ENCODE measurements at places on chromosomes 13 and 19. TPM values are rescaled to one million over a fixed set of nuclear protein-coding genes. Genes with fewer than 3 reads are reported as not detected.
A peak's percentile ranks its signal among the peaks of the same experiment; 100 is the strongest.

GRCh38 chr19:39599116-39599515 is 3.2 kb upstream of the LGALS13 start:
- H3K4me3 ChIP-seq, result no peak overlapping the region
- no peaks in the 10 kb centered on the region for H3K27me3 ChIP-seq
- no peak overlapping the region for H3K27ac ChIP-seq
- no peaks in the 10 kb centered on the region for H3K36me3 ChIP-seq

GRCh38 chr19:2266183-2266993 is 10.2 kb upstream of the JSRP1 start:
- no peak overlapping the region for H3K27ac ChIP-seq
- no peaks in the 10 kb centered on the region for H3K27me3 ChIP-seq
- DNase-seq, result no peak
- H3K36me3 ChIP-seq, result peaks cover 3% of the 10 kb centered on the region

The NUCB1 gene
- total RNA-seq, result 165 TPM

The SPACA4 gene
- total RNA-seq, result not detected

DNA sequence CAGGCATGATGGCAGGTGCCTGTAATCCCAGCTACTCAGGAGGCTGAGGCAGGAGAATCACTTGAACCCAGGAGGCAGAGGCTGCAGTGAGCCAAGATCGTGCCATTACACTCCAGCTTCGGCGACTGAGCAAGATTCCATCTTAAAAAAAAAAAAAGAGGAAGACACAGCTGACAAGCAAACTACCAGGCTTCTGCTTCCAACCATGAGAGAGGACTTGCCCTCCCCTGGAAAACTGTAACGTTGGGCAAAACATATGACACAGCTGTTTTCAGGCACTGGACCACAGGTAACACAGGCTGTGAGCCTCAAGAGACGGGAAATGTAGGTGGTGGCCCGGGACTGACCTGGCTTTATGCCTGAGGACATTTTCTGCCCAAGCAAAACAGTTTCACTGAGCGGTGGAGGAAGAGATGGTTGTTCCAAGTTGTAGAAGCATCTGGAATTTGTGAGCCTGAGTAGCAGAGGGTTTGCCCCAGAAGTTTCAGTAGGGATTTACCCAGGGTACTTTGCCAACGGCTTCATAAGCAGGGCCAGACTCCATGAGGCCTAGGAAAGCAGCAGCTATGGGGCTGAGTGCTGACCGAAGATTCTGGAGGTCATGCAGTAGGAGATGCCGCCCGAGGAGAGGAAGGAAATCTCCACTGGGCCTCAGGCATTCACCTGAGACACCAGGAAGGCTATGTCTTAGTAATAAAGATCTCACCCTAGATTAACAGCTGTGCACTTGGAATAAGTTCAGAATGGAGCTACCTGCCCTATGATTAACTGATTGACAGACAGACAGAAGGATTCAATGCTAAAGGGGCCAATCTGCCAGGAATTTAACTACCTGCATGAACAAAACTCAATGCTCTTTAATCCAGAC is 88.0 kb downstream of the ABCC4 start:
- DNase-seq, result no peak
- no peak overlapping the region for H3K27ac ChIP-seq
- H3K27me3 ChIP-seq, result no peaks in the 10 kb centered on the region
- no peak overlapping the region for H3K4me3 ChIP-seq
- no peaks in the 10 kb centered on the region for H3K36me3 ChIP-seq

GRCh38 chr13:20370815-20371421 is 138.8 kb upstream of the GJB6 start:
- no peak for DNase-seq
- H3K27me3 ChIP-seq, result no peaks in the 10 kb centered on the region
- H3K27ac ChIP-seq, result no peak overlapping the region
- H3K36me3 ChIP-seq, result no peaks in the 10 kb centered on the region
- H3K4me3 ChIP-seq, result no peak overlapping the region

The SLC15A1 gene
- total RNA-seq, result not detected

DNA sequence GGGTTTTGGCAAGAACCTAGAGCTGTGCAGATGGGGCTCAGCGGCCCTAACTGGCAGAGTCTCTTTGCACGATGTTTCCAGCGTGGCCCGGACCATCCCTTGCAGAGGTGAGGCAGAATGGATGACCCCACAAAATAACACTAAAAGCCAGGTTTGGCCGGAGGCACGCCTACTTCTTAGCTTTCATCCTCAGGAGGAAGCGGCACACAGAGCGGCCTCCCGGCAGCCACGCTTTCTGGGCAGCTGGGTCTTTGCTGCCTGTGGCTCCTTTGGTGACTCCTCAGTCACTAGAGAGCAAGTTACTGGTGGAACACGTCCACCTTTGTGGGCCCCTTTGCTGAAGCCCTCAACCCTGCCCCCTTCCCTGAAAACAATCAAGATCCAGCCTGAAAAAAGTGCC is 25.2 kb downstream of the TEX29 start:
- no peak for DNase-seq
- no peak overlapping the region for H3K4me3 ChIP-seq
- H3K4me1 ChIP-seq, result no peaks in the 10 kb centered on the region

DNA sequence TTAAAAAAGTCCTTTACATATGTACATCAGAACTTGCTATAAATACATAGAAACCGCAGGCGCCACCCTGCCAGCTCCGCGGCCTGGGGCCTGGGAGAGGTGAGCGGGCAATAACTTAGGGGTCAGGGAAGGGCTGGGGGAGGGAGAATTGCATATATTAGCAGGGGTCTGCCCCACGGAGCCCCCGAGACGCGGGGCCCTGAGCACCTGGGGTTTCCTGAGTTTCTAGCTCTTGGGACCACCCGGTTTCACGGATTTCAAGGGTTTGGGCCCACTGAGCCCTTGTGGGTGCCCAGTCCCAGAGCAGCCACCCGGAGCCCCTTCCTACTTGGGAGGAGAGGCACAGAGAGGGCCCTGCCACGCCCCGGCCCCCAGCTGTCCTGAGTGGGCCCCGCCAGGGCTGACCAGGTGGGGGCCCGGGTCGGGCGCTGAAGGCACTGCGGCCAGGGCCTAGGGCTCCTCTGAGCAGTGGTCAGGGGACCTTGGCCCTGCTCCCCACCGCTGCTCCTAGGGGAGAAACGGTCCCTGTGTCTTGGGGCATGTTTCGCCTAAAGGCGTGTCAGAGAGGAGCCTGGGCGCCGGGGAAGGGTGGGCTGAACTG is 4.0 kb downstream of the GPX4 start:
- H3K4me3 ChIP-seq, result no peak overlapping the region
- H3K27me3 ChIP-seq, result no peaks in the 10 kb centered on the region
- no peak for DNase-seq
- peaks cover 2% of the 10 kb centered on the region for H3K36me3 ChIP-seq
- H3K4me1 ChIP-seq, result peaks cover 6% of the 10 kb centered on the region
- no peak overlapping the region for H3K27ac ChIP-seq

The CFAP97D2 gene
- not detected for total RNA-seq

DNA sequence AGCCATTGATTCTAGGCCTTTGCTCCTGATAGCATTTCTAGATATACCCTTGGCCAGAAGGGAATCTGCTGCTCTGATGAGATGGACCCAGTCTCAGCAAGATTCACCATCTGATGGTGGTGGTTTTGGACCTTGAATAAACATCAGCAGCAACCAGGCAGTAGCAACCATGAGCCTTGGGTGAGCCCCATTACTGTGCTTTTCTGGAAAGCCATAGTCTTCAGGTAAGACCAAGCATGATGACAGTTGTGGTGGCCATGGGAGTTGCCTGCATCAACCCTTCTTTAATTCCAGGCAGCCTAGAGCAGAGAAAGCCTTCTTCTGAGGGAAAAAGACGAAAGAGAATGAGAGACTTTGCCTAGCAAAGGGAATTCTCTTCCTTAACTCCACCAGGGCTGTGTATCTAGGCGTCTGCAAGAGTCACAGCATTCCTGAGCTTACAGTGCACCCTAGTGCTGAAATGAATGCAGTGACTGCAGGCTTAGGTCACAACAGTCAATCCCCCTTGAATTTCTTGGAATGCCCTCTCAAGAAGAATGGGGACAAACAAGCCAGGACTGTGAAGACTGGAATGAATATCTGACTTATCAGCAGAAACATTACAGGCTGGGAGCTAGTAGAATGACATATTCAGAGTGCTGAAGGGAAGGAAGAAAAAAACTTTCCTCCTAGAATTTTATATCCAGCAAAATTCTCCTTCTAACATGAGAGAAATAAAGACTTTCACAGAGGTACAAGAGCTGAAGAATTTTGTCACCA is 942.4 kb upstream of the PCDH20 start:
- H3K4me3 ChIP-seq, result no peak overlapping the region
- no peak overlapping the region for H3K27ac ChIP-seq
- no peaks in the 10 kb centered on the region for H3K36me3 ChIP-seq
- no peak for DNase-seq
- H3K27me3 ChIP-seq, result no peaks in the 10 kb centered on the region

The CGB1 gene
- not detected for total RNA-seq

DNA sequence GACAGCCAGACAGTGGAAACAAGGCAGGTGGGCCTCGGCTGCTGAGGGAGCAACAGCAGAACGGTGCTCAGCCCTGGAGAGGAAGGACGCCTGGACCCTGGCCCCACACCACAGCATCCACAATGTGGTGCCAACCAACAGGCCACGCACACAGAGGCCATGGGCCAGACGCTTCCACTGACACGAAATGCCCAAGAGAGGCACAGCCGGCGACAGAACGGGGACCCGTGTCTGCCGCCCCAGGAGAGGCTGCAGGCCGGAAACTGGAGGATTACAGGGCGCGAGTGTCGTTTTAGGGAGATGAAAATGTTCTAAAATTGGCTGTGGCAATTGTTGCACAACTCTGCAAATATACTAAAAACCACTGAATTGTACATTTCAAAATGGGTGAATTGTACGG is 69.7 kb downstream of the RASA3 start:
- H3K4me3 ChIP-seq, result no peak overlapping the region
- peaks cover 43% of the 10 kb centered on the region for H3K4me1 ChIP-seq
- H3K27ac ChIP-seq, result no peak overlapping the region
- H3K36me3 ChIP-seq, result peaks cover 6% of the 10 kb centered on the region
- no peaks in the 10 kb centered on the region for H3K27me3 ChIP-seq

- H3K4me3 ChIP-seq, result no peak overlapping the region
- no peaks in the 10 kb centered on the region for H3K27me3 ChIP-seq
- no peaks in the 10 kb centered on the region for H3K36me3 ChIP-seq
- no peaks in the 10 kb centered on the region for H3K4me1 ChIP-seq
- no peak for DNase-seq
Observed at GRCh38 chr13:33245505-33246158, 39.9 kb downstream of the STARD13 start.

- no peak overlapping the region for H3K4me3 ChIP-seq
- peaks cover 7% of the 10 kb centered on the region for H3K27me3 ChIP-seq
- no peaks in the 10 kb centered on the region for H3K4me1 ChIP-seq
Observed at GRCh38 chr13:98751861-98752466, 508 bp downstream of the SLC15A1 start.

The MAMSTR gene
- 0.80 TPM for total RNA-seq

GRCh38 chr19:30225676-30226463 is 146.3 kb upstream of the ZNF536 start:
- H3K27me3 ChIP-seq, result no peaks in the 10 kb centered on the region
- H3K36me3 ChIP-seq, result no peaks in the 10 kb centered on the region
- peaks cover 4% of the 10 kb centered on the region for H3K4me1 ChIP-seq
- no peak for DNase-seq
- no peak overlapping the region for H3K27ac ChIP-seq
- H3K4me3 ChIP-seq, result no peak overlapping the region

GRCh38 chr19:15129856-15130585 is 22.8 kb downstream of the SYDE1 start:
- DNase-seq, result peak; percentile 71
- H3K27ac ChIP-seq, result peak overlapping the region; percentile 65
- H3K4me3 ChIP-seq, result no peak overlapping the region
- peaks cover 20% of the 10 kb centered on the region for H3K4me1 ChIP-seq
- H3K27me3 ChIP-seq, result no peaks in the 10 kb centered on the region

The CYP4F2 gene
- total RNA-seq, result not detected

The ADAMTS10 gene
- 102 TPM for total RNA-seq

The FAM83E gene
- 3.4 TPM for total RNA-seq

The PALM gene
- total RNA-seq, result not detected

The CEACAM19 gene
- total RNA-seq, result 3.4 TPM

GRCh38 chr19:46654621-46655152 is 6.3 kb downstream of the DACT3 start:
- no peaks in the 10 kb centered on the region for H3K36me3 ChIP-seq
- DNase-seq, result no peak
- H3K27ac ChIP-seq, result no peak overlapping the region
- H3K27me3 ChIP-seq, result no peaks in the 10 kb centered on the region
- peaks cover 9% of the 10 kb centered on the region for H3K4me1 ChIP-seq

The LILRA5 gene
- 0.54 TPM for total RNA-seq

The PBX4 gene
- 30.9 TPM for total RNA-seq

The SBK3 gene
- total RNA-seq, result not detected

DNA sequence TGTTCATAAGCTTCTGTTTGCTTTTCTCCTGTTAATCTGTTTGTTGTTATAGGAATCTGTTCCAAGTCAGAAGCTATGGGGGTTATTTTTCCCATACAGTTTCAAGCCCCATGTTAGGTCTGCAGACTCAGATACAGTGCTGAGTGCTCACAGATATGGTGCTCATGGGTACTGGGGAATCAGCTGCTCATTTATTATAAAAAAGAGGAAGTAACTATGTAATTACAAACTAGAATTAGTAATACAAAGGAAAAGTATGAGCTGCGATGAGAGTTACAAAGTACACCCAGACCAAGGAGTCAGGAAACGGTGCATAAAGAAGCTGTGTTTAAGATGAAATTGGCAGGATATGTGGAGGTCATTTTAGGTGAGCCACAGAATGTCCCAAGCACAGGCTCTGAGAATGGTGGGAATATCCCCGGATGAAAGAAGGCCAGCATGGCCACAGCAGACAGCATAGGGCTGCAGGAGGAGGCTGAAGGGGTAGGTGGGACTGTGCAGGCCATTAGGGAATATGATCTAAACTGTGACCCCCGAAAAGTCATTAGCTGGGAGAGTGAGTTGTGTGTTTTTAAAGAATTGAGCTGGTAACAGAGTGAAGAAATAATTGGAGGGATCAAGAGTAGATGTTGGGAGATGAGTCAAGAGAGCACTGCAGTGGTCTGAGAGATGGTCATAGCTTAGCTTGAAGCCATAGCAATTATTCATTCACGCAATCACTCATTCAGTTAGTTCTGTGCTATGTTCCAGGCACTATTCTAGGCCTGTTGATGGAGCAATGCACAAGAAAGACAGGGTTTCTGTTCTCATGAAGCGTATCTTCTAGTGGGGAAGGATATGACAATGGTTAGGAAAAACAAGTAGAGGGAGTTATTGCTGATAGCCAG is 177.4 kb upstream of the UBL3 start:
- H3K36me3 ChIP-seq, result no peaks in the 10 kb centered on the region
- DNase-seq, result no peak
- no peaks in the 10 kb centered on the region for H3K4me1 ChIP-seq
- H3K27me3 ChIP-seq, result no peaks in the 10 kb centered on the region
- no peak overlapping the region for H3K27ac ChIP-seq

The SNRNP70 gene
- total RNA-seq, result 449 TPM

GRCh38 chr13:45207319-45207718 is 6.5 kb upstream of the KCTD4 start:
- no peaks in the 10 kb centered on the region for H3K4me1 ChIP-seq
- H3K27ac ChIP-seq, result no peak overlapping the region
- H3K27me3 ChIP-seq, result no peaks in the 10 kb centered on the region
- no peak overlapping the region for H3K4me3 ChIP-seq
- no peak for DNase-seq

The PNMA8A gene
- 0.86 TPM for total RNA-seq

Measured in naive thymus-derived CD4-positive, alpha-beta T cell (primary cell).